Foreskin keratinocyte (primary cell): ENCODE measurements at places on chromosomes 2 and 18. TPM values are rescaled to one million over a fixed set of nuclear protein-coding genes. Genes with fewer than 3 reads are reported as not detected.

The ERMN gene
- total RNA-seq = not detected in 2 replicates

The TDRD15 gene
- total RNA-seq = not detected in 2 replicates

The PARD6G gene
- 18.0 and 19.1 TPM in 2 replicates for total RNA-seq

The DTNA gene
- total RNA-seq = 0.25 and 0.48 TPM in 2 replicates

GRCh38 chr2:49843314-49843713 lies 689.0 kb upstream of the FSHR start:
- no peak for DNase-seq

- no peak for DNase-seq
Measured at GRCh38 chr2:97936199-97936598, 59.5 kb downstream of the TMEM131 start.

DNA sequence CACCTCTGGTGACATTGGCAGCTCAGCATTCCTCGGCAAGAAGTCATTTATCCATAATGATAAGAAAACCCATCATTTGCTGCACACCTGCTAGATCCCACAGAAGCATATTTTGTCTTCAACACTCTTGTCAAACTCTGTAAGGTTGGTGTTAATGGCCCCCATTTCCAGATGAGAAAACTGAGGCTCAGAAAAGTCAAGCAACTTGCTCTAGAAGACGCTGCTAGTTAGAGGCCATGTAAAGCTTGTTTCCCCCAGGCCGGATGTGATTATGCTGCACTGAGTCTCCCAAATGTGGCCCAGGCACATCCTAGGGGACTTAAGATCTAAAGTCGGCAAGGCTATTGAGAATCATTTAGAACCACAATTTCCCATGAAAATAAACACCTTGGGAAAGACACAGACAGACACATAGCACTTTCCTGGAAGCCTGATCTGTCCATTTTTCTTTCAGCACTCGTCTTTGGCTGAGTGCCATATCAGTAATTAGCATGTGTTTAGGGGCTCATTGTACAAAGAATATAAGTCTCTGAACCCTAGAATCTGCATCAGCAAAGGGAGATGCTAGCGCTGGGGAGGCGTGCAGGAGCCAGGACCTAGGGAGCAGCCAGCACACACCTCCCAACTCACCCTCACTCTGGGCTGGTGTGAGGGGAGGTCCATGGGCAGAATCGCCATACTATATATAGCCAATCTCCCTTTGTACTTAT lies 39.3 kb downstream of the C1QL2 start:
- no peak for DNase-seq

- DNase-seq = peak; percentile 89
Measured at GRCh38 chr18:69787825-69788547, 159.7 kb downstream of the CD226 start.

DNA sequence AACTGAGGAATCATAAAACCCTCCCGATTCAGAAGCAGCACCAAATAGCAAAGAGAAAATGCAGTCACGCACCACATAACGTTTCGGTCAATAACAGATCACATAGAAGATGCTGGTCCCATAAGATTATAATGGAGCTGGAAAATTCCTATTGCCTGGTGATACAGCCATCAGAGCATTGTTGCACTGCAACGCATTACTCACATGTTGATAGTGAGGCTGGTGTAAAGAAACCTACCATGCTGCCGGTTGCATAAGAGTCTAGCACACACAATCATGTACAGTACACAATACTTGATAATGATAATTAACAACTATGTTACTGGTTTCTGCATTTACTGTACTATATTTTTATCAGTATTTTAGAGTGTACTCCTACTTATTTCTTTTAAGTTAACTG lies 32.5 kb downstream of the RNF152 start:
- DNase-seq = no peak

DNA sequence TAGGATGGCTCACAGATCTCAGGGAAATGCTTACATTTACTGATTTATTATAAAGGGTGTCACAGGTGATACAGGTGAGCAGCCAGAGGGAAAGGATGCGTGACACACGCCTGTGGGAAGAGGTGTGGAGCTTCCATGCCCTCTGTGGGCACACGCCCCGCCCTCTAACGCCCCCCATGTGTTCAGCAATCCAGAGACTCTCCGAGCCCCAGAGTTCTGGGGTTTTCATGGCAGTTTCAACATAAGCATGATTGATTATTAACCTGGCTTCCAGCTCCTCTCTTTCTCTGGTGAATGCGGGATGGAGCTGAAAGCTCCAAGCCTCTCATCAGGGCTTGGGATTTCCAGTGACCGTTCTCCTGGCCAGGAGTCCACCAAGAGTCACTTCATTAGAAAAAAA lies 34.3 kb upstream of the ODC1 start:
- no peak for DNase-seq

DNA sequence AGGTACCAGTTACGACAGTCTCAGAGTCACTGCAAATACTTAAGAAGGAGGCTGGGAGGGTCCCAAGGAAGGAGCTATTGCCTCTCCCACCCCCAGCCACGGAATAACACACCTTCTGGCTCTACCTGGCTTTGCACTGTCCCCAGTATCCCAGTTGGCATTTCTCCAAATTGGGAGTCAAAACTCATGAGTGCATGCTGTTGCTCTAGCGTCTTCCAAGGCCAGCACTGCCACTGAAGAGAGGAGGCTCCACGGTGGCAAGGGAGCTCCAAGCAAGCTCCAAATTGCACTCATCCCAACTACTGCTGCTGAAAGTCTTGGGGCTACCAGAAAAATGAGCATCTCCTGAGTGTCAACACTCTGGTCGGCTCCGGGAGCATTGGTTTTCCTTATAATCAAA lies 1.6 kb downstream of the SCTR start:
- no peak for DNase-seq

DNA sequence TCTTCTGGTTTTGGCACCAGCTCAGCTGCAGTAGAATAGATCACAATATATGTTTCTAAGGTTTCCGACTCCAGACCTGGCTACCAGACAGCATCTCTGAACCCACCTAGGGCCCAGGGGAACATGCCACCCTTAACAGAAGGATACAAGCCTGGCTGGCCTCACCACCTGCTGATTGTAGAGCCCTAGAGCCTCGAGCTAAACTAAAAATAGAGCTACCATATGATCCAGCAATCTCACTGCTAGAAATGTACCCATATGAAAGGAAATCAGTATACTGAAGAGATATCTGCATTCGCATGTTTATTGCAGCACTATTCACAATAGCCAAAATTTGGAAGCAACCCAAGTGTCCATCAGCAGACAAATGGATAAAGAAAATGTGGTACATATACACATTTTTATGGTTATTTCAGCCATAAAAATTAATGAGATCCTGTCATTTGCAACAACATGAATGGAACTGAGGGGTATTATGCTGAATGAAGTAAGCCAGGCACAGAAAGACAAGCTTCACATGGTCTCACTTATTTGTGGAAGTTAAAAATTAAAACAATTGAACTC lies 242.4 kb upstream of the SLC39A10 start:
- DNase-seq = no peak

- peak; percentile 35 for DNase-seq
Measured at GRCh38 chr2:239157771-239158170, 243.0 kb downstream of the HDAC4 start.

DNA sequence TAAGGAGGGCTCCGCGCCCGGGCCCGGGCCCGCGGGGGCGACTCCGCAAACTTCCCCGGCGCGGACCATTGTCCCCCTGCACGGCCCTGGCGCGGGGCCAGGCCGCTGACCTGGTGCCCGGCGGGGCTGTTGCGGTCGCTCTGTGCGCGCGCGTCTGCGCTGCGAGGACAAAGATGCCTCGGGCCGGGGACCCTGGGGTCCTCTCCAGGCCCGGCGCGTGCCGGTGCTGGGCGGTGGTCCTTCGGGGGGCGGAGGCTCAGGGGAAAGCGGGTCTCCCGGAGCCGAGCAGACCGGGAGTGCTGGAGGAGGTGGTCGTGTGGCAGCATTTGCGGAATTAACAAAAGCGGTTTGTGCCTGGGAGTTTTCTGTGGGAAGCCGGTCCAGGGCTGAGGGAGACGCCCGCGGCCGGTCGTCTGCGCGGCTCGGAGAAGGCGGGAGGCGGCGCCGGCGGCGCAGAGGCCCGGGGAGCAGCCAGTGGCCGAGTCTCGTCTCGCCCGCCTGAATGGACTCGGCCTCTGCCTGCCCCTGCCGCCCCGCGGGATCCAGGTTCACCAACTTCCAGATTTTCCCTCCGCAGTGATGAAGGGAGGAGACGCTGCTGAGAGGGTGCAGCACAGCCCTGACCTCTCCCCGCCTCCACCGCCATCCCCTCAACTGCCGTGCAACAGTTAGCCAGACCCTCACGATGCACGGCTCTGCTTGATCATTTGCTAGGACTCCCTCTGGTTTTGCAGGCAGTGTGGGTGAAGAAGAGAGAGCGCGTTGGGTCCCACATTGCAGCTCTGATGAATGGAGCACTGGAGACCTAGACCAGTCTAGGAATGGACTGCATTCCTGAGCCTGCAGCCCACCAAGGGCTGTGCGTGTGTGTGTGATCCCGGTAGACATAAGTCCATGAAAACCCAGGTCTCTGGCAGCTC lies 705 bp downstream of the EFR3B start:
- DNase-seq = no peak
